ENCODE measurements at places on chromosomes 4 and X. TPM values are rescaled to one million over a fixed set of nuclear protein-coding genes. Genes with fewer than 3 reads are reported as not detected.

KDR gene
- 6.1 TPM for polyA plus RNA-seq

PCSK1N gene
- polyA plus RNA-seq, result 1.8 TPM

MAGED1 gene
- polyA plus RNA-seq, result 44.8 TPM

HMGN5 gene
- polyA plus RNA-seq, result 10.5 TPM

CAPN6 gene
- polyA plus RNA-seq, result 0.13 TPM

SOWAHB gene
- polyA plus RNA-seq, result 2.5 TPM

UCP1 gene
- polyA plus RNA-seq, result not detected

ART3 gene
- polyA plus RNA-seq, result not detected

ACSL1 gene
- polyA plus RNA-seq, result 1,052 TPM

CNKSR2 gene
- polyA plus RNA-seq, result 1.9 TPM

HSFX2 gene
- polyA plus RNA-seq, result 0.15 TPM

IL1RAPL2 gene
- polyA plus RNA-seq, result 1.6 TPM

IL3RA gene
- 1.0 TPM for polyA plus RNA-seq

Data from liver (tissue), 10 donors.